ENCODE measurements at places on chromosomes 1 and 21.

DNA sequence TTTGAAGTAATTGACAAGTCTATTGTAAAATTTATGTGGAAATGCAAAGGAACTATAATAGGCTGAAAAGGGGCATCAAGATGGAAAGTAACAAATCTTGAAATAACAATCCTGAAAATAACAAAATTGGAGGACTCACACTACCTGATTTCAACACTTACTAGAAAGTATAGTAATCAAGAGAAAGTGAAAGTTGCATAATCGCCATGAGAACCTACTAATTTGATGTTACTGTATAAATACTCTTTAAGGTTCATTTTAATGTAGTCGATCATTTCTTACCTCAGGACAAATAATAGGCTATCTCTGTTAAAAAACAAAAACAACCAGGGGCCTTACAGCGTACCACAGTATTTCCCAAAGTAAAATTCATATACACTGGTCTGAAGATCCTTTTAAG, 71.7 kb downstream of the EDEM3 start:
- no peak for DNase-seq

DNA sequence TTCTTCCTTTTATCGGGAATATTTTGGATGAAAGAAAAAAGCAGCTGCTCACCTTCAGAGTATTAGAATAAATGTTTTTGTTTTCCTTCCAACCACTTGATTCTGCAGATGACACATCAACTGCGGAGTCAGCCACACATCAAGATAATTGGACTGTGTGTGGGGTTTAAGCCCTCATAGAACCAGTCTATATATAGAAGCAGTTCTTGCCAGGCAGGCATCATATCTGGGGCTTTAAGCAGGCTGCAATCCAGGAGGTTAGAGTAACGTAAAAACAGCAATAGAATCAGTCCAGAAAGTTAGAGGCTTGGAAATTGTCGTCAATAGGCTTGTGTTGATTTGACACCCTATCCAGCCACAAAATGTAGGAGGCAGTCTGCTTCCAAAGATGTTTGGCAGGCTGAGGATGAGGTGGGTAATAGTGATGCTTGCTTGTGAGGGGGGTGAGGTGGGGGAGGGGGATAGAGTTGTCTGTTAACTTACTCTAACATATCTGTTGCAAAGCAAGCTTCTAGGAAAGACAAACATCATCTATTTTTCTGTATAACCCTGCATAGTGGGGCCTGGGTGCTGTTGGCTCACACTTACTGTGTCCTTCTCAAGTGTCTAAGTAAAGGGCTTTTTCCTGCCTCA, 64.8 kb downstream of the PEX14 start:
- DNase-seq, result no peak

GRCh38 chr1:243731301-243731891, 118.6 kb downstream of the AKT3 start:
- no peak for DNase-seq

DNA sequence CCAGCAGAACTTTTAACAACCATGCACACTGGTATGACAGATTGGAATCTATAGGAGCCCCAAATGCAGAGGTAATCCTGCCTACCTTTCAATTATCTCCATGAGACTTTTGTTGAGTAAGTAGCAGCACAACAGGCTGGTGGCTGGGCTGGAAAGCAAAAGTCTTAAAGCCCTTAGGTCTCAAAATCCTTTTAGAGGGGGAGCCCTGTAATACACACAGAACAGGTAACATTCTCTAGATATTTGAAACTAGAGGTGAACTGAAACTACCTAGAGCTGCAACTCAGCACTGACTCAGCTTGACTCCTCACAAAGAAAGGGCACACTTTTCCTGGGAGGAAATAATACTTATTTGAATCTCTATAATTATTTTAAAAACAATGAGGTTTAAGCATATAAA, 71.5 kb downstream of the CLCA4 start:
- DNase-seq, result no peak

GRCh38 chr1:150225546-150225945, 10.4 kb downstream of the ANP32E start:
- DNase-seq, result no peak

GRCh38 chr1:44714944-44715571, 15.9 kb downstream of the RNU5D-1 start:
- peak; percentile 57 for DNase-seq

- DNase-seq, result no peak
Observed at GRCh38 chr1:56359056-56359455, 220.3 kb downstream of the PLPP3 start.

DNA sequence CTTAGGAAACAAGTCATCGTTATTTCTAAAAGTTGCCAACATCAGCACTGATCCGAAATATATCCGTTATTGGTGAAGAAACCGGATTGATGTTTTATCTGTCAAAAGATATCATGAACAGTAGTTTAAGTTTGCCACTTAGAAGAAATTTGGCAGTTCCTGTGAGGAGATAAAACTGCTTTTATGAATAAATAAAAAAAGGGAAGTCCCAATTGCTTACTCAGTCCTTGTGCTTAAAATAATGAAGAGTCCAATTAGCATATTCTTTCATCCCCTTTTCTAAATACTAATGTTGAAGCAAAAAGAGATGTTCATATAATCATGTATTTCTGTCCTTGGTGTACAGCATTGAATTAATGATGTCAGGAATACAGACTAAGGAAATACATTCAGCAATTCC, 164.6 kb downstream of the NCAM2 start:
- DNase-seq, result no peak

- no peak for DNase-seq
Observed at GRCh38 chr1:22955146-22955545, 17.5 kb downstream of the LACTBL1 start.

DNA sequence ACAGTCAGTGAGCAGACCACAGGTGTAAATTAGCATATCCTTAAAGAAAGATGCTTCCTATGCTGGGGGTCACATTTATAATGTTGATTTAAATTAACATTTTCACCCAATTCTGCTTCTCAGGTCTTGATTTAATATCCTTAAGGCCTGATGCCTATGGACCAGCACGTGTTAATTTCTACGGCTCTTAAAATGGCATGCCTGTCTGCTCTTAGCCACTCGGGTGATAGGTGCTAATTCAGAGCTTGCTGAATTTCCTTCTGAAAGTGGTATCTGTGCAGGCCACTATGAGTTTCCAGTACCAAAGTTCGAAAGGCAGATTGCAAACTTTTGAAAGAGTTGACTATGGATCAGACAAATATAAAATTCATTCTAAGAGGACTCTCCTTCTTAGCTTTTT, 487.4 kb upstream of the ADGRL2 start:
- DNase-seq, result no peak

GRCh38 chr1:21651214-21652042, 17.7 kb downstream of the RAP1GAP start:
- peak; percentile 67 for DNase-seq

DNA sequence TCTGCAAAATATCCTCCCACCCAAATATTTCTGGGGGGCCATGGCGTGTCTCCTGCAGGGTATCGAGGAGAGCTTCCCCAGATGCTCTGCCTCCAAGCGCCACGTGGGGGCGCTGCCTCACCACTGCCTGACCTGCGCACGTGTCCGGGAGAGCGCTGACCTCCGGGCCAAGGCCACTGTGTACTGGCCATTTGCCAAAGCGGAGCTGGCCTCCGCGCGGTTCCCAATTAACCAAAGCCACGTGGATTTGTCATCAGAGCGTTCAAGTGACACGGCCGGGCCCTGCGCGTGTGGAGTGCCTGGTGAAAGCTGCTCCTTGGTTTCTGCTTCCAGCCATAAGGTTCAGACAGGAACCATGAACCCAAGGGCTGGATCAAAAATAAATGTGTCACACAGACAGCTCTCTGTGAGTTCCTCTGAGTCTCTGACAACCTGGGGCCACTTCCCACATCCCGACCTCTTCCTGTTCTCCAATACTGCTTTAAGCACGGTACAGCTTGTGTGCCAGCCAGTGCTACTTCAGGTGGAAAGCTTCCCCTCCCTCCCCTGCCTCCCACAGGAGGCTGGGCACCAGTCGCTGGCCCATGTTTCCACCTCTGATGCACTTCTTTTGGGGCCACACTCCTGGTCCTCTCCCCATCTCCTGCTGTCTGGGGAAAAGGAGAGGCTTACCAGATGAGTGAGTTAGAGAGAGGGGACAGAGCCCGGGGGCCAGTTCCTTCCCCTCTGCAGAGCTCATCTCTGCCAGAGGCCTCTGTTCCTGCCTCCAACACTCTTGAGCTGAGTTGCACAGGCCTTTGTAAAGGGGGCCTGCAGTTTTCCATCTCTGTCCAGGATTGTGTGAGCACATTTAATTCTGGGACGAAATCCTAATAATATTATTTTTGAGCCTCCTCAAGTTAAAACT, 26.1 kb downstream of the ZP4 start:
- no peak for DNase-seq

GRCh38 chr1:217605390-217605789, 25.5 kb downstream of the GPATCH2 start:
- no peak for DNase-seq

DNA sequence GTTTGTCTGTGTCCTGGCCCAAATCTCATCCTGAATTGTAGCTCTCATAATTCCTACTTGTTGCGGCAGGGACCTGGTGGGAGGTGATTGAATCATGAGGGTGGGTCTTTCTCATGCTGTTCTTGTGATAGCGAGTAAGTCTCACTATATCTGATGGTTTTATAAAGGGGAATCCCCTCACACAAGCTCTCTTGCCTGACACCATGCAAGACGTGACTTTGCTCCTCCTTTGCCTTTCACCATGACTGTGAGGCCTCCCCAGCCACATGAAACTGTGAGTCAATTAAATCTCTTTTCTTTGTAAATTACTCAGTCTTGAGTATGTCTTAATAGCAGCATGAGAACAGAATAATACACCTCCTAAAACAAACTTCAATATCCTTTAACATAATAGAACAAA, 1065.6 kb downstream of the PLA2G4A start:
- no peak for DNase-seq

- DNase-seq, result no peak
Observed at GRCh38 chr1:117676615-117677130, 70.8 kb downstream of the TENT5C start.

GRCh38 chr21:44834951-44835646, 17.2 kb upstream of the SUMO3 start:
- no peak for DNase-seq

DNA sequence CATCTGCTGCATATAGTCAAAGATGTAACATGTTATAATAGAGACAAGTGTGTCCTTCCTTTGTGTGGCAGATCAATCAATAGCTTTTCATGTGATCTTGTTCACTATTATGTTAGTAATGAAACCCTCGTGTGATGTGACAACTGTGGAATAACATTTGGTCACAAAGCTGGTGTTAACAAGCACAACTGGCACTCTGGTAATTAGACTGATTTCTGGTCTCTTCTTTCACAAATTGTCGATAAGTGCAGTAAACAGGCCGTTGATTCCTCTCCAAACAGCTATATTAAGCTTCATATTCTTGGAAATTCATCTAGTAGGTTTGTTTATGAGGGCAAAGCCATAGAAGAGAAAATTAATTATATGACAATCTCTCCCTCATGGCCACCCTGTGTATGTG, 616.7 kb upstream of the PTBP2 start:
- DNase-seq, result no peak

DNA sequence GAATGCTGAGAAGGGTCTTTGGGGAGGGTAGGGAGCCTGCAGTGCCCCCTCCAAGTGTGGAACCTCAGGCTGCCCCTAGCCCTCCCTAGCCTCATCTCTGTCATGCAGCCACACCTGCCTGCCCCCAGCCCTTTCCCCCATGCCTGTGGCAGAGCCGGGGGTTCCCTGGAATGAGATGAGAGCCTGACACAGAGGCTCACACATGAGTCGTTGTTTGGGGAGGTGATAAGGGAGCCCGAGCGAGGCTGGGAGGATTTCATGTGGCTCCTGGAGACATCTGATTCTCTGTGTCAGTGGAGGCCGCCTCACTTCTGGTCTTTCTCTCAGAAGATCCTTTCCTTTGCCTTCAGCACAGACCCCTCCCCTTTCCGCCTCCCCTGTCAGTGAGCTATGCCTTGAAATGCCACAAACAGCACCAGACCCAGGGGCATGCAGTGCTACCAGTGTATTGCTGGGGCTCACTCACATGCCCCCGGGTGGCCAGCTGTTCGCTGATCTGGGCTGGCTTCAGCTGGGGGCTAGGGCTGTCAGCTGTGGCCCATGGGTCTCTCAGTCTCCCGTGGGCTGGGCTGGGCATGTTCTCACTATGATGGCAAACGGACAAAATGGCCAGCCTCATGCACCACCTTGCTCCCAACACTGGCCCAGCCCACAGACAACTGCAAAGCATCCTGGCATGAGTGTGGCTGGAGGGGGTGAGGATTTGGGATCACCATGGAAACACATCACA, 102.6 kb downstream of the AJAP1 start:
- DNase-seq, result no peak

- no peak for DNase-seq
Observed at GRCh38 chr1:17451731-17452130, 12.3 kb upstream of the RCC2 start.

- no peak for DNase-seq
Observed at GRCh38 chr1:231719485-231720183, 93.0 kb downstream of the DISC1 start.

DNA sequence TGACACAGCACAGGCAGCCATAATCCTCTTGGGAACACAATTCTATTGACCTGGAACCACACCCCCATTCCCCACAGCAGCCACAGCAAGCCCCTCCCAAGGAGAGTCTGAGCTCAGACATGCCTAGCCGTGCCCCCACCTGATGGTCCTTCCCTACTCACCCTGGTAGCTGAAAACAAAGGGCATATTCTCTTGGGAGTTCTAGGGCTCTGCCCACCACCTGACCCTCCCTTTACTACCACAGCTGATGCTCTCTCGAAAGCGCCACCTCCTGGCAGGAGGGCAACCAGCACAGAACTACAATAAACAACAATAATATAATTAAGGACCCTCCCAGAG, 184.8 kb upstream of the COA6 start:
- DNase-seq, result no peak

- DNase-seq, result no peak
Observed at GRCh38 chr1:74811436-74812179, 78.7 kb downstream of the TYW3 start.

GRCh38 chr1:206420471-206420870, 49.8 kb upstream of the IKBKE start:
- no peak for DNase-seq

DNA sequence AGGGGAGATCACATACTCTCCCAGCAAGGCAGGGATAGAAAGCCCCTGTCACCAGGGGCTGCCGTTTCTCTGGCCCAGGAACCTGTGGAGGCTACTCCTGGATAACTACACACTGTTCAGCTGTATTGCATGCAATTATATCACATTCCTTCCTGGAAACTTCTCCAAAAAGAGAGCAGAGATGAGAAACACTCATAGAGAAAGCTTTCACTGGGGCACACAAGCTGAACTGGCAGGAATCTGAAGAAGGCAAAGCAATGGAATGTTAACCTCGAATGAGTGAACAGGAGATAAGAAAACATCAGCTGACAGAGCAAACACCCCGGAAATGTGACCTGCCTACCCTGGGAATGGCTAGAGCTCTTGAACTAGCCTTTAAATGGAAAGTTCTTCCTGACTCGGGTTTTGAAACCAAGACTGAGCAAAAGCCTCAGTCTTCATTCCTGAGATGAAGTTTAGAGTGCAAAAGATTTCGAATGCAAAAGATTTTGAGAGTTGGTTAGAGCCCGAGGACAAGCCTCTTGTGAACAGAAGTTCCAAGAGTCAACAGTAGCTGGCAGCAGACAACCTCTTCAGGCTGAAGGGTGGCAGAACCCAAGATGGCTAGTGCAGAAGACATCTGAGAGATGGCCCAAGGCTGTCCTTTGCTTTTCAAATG, 32.3 kb downstream of the CCN1 start:
- DNase-seq, result no peak

GRCh38 chr1:1038694-1039093, 18.8 kb downstream of the AGRN start:
- DNase-seq, result no peak
